ENCODE measurements at places on chromosomes 6 and 20.

DNA sequence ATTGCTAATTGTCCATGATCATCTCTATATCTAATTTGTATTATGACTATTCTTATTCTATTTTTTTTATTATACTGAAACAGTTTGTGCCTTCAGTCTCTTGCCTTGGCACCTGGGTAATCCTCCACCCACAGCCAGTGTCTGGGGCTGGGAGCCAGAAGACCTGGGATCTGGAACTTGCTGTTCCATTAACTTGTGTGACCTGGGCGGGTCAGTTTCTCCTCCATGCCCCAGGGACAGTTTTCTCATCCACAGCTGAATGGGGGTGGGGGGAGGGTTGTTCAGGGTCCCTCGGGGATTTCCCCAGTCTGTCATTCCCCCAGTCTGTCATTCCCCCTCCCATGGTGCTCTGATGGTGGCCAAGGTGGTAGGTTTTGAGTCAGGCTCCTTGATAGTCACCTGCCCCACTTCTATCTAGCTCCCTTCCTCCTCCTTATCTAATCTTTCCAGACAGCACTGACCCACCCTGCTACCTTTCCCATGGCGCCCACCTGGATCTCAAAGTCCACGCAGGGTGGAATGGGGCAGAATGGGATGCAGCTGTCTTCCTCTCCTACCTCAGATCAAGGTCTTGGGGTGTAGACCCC is 10.9 kb downstream of the ITPR3 start:
- no peak for DNase-seq

DNA sequence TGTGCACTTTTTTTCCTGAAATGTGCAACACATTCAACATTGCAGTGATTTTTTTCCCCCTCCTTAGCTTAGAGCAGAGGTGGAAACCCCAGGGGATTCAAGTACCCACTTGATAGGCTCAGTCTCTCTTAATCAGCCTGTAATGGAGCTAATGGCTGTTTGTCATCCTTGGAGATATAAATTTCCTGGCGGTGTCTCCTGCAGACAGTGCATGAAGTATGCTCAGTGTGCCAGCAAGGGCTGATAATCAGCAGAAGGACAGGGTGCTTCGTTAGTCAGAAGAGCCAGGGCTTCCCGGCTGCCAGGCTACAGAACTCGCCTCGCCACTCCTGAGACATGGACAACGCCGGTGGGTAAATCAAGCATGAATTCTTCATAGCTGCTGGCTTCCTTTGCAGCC is 69.8 kb upstream of the PHACTR2 start:
- no peak for DNase-seq

- DNase-seq: no peak
Observed at GRCh38 chr6:21608601-21609000, 15.1 kb downstream of the SOX4 start.

DNA sequence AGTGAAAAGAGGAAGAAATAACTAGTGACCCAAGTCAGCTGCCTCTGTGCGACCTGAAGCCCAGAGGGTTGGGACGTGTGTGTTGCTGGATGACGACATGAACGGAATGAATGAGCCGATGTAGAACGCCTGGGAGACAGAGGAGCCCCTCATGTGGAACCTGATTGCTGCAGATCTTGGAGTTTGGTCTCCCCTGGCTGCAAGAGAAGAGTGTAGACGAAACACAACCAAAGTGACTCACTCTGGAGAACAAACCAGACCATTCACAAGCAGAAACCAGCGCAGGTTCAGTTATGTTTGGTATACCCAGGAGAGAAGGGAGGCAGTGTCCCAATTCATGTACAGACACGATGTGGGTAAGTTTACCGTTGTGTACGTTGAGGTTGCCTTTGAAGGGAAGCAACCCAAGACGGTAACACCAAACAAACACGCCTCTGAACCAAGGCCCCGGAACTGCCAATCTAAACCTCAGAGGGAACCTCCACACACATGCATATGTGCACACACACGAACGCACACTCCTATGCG is 265.9 kb downstream of the BMP7 start:
- DNase-seq: no peak

- DNase-seq: peak; percentile 45
Observed at GRCh38 chr6:35146453-35146852, 5.3 kb upstream of the TCP11 start.

- DNase-seq: no peak
Observed at GRCh38 chr20:58665606-58666005, 14.5 kb downstream of the STX16 start.

- no peak for DNase-seq
Observed at GRCh38 chr6:106547601-106548453, 81.5 kb downstream of the RTN4IP1 start.

GRCh38 chr6:56856036-56856580 is 98.8 kb upstream of the BEND6 start:
- no peak for DNase-seq

DNA sequence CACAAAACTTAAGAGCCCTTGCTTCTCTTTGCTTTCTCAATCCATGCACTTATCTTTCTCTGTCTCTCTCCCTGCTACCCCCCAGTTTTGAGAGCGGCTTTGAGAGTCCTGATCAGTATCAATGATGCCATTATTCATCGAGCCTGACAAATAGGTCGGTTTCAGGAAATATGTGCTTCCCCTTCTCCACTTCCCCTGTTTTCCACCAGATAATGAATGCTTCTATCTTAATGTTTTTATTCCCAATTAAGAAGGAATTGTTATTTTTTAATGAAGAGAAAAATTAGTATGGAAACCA is 117.7 kb downstream of the KIF13A start:
- no peak for DNase-seq

- DNase-seq: no peak
Observed at GRCh38 chr6:9437836-9438235, 977.0 kb downstream of the TFAP2A start.

DNA sequence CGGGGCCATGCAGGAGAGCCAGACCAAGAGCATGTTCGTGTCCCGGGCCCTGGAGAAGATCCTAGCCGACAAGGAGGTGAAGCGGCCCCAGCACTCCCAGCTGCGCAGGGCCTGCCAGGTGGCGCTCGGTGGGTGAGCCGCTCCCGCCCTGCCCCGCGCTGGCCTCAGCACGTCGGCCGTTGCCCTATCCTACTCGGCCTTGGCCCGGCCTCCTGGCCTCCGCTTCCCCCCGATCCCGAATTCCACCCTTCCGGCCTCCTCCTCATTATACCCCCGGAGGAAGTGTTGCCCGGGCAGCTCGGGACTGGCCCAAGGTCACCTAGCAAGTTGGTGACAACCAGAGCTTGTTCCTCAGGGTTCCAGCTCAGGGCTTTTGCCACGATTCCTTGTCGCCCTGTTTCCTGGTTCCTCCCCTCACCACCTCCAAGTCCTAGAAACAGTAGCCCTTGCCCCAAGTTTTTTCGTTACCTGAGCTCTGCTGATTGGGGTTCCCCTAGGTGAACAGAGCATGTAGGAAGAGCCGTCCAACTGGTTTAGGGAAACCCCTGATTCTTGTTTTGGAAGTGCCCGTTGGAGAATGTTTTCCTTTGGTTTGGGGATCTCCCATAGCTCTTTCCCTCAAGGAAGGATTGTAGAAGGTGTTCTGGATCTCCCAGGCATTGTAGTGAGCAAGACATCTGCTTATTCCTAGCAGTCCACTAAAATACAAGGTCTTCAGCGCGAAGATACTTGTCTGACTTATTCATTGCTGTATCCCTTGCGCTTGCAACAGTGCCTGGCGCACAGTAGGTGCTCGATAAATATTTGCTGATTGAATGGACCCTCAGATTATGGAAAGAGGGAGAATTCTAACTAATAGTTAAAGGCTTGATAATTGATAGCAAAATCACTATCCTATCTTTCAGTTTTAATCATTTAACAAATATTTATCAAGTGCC is 641 bp downstream of the ARFGEF2 start:
- DNase-seq: peak; percentile 63

GRCh38 chr6:11328613-11329247 is 96.3 kb upstream of the NEDD9 start:
- DNase-seq: no peak

GRCh38 chr6:89630488-89630887 is 8.1 kb downstream of the LYRM2 start:
- DNase-seq: no peak

GRCh38 chr20:19944772-19945459 is 72.2 kb upstream of the NAA20 start:
- no peak for DNase-seq

DNA sequence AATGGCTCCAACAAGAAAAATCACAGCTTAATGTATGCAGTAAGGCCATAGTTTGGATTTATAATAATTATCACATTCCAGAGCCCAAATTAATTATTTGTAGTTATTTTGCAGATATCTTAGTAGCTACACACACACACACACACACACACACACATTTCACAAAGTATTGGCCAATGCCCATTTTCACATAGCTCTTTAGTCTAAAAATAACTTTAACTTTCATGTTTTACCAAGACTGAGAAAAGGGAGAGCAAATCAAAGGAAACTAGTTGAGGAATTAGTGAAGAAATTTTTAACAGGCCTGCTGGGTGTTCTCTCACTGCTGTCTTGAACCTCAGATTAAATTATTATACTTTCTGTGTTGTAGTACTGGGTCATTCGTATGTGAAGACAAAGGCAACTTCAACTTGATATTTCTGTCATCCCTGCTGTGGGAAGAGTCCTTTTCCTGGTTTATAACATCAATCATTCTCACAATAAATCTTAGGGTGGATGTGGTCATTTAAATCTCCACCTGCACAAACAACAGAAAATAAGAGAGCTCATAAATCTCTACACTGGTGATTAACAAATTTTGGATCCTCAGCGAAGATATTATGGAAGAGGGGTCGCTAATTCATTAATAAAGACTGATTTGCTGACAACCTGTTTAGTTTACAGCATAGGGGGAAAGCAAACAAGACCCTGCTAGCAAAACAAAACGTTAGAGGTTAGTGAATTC is 1.6 kb upstream of the TCF21 start:
- no peak for DNase-seq

DNA sequence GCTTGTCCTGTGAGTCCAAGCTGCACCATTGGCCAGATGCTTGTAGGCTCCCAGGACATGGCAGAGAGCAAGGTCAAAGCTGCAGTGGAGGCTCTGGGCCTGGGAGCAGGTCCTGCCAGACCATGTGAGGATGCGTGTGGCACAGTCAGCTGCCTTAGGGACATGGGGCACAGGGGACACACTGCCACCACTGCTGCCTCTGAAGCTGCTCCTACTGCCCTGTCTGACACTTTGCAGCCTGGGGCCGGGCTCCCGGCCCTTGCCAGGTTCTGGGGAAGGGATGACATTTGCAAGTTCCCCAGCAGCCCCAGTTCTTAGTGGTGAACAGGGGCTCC is 13.2 kb upstream of the FUT9 start:
- DNase-seq: no peak

- peak; percentile 74 for DNase-seq
Observed at GRCh38 chr20:53829724-53830521, 236.3 kb upstream of the ZNF217 start.

DNA sequence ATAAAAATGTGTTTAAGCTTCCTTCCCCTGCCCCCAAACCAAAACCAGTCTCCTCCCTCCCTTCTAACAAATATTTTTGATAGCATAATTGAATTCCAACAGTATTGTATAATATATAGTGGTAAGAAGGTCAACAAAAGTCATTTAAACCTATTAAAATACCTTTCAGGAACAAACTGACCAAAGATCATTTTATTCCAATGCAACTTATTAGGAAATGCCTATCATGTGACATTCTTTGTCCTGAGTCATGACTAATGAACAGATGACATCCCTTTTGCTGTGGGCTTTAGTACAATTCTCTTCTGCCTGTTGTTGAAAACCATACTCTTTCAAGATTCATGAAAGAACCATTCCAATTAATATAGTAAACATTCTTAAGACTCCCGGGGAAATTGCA is 51.5 kb upstream of the TRAF3IP2 start:
- DNase-seq: peak; percentile 68

DNA sequence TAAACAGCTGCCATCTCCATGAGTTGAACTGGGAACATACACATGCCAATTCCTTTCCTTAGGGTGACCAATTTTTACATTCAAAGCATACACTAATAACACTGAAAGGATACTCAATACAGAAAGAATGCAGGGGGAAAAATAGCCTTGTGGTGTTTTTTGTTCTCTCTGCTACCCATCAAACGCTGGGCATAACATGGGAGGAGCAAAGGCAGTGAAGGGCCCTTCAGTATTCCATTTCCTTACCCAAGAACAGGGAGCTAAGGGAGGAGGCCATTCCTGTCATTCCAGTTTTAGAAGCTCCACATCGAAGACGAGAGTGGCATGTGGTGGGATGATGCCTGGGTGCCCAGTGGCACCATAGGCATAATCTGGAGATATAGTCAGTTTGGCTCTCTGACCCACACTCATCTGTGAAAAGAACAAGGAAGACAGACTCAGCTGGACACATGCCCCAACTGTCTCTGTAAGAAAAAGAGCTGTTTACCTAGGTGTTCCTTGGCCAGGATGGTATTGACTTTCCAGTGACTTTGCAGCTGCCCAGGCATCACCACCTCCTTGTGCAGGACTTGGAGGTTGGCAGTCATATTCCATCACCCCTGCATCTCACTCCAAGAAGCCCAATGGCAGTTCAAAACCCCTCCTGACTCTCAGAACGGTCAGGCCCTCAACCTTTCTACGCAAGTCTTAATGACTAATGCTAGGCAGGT is 20.9 kb downstream of the FKBP1A start:
- no peak for DNase-seq

- DNase-seq: no peak
Observed at GRCh38 chr6:104312851-104313250, 546.9 kb downstream of the HACE1 start.

GRCh38 chr6:12590901-12591300 is 125.7 kb upstream of the PHACTR1 start:
- DNase-seq: no peak

GRCh38 chr20:43689165-43689564 is 22.3 kb downstream of the MYBL2 start:
- DNase-seq: no peak

DNA sequence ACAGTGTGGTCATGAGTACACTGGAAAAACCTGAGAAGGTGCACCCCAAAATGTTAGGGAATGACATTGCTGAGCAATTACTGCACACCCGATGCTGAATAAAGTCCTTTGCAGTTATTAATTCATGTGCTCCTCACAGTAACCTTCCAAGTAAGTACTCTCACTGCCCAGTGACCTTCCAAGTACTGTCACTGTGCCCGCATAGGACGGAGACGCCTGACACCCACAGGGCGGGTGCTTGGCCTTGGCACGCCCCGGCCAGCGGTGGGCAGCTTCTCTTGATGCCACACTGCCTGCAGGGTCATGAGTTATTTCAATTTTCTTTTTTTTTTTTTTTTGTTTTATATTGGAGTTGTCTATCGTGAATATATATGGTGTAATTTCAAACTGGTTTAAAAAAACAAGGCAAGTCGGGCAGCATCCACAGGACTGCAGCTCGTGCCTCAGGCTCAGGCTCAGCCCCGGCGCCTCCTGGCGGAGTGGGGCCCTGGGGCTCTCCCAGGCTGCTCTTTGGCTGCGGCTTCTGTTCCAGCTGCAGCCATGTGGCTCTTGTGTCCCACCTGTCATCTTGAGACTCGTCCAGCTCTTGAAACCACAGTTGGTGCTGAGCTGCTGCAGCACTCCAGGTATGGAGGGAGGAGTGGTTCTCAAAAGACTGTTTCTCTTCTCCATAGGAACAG is 27.0 kb downstream of the PNLDC1 start:
- no peak for DNase-seq

- no peak for DNase-seq
Observed at GRCh38 chr20:56504373-56505005, 20.1 kb upstream of the FAM209A start.
